SJSA1 (cell line): ENCODE measurements at places on chromosomes 13 and 19.

DNA sequence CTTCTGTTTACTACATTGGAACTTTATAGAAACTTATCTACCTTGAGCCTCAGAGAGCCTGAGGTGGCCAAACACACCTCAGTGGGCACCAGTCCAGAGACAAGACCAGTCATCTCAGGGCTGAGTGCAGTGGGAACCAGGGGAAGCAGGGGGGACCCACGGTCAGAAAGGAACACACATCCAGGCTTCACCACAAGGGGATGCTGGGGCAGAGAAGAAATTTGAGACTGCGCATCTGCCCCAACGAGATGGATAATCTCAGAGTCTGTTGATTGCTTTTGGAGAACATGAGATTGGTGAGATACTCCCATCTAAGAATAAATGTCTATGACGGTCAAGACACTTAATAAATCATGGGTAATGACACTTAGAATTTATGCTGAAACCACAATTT, 98.7 kb downstream of the DOCK9 start:
- DNase-seq: no peak

DNA sequence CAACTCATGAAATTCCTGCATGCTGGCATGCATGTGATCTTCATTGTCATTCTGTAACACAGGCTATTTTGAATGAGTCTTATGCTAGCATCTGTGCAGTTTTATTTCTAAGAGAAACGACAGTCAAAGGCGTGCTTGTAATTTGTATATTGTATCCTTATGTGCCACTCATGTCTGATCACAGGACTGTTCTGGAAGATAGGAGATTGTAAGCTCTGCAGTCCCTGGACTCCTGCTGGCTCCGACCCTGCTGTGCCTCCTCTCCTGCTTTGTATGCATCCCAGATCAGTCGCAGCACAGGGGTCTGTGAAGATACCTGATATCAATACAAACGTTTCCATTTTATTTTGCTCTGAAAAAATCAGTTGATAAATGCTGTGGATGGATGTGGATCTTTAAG, 653.1 kb downstream of the LIG4 start:
- no peak for DNase-seq

GRCh38 chr13:99363391-99363790, 56.2 kb upstream of the GPR183 start:
- peak; percentile 69 for DNase-seq

- no peak for DNase-seq
Observed at GRCh38 chr19:11540645-11541044, 2.0 kb downstream of the CNN1 start.

- DNase-seq: no peak
Observed at GRCh38 chr19:8115805-8116396, 33.5 kb downstream of the FBN3 start.

- DNase-seq: peak; percentile 84
Observed at GRCh38 chr13:106617561-106617960, 49.6 kb upstream of the ARGLU1 start.

DNA sequence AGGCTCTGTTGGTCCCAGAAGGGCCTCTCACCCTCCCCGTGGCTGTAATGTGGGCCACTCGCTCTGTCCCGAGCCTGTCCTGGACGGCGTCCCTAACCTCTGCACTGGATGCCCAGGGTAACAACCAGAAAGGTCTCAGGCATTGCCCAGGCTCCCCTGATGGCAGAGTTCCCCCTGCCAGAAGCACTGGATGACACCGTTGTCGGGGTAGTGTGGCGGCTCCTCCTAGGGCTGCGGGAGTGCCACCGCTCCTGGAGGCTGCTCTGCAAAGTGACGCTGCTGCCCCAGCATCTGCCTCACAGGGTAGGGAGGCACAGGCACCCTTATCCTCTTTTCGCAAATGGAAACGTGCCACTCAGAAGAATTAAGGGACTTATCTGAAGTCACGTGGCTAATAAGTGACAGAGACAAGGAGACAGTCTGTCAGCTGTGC, 32.0 kb downstream of the MPHOSPH8 start:
- DNase-seq: no peak

DNA sequence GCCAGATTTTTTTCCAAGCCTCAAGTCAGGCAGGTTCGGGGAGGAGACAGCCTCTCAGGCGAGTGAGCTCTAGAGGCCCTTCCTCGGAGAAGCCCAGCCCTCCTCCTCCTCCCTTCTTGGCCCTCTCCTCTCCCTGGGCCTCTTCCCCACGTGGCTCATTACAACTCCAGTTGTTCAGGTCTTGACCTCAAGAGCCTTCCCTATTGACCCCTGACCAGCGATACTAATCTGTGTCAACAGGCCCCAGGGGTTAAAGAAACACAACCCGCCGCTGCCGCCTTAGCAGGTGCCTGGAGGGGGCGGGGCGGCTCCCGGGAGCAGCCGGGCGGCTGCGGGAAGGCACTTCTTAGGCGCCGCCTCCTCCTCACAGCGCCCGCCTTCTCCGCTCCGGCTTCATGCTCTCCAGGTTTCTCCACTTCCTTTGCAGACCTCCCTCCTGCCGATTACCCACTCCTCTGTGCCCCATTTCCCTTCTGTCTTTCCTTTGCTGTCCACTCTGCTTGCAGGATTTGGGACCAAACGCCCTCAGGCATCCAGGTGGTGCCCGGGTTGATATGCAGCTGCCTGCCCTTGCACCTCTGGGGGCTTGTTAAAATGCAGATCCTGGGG, 51.0 kb downstream of the LYL1 start:
- no peak for DNase-seq

DNA sequence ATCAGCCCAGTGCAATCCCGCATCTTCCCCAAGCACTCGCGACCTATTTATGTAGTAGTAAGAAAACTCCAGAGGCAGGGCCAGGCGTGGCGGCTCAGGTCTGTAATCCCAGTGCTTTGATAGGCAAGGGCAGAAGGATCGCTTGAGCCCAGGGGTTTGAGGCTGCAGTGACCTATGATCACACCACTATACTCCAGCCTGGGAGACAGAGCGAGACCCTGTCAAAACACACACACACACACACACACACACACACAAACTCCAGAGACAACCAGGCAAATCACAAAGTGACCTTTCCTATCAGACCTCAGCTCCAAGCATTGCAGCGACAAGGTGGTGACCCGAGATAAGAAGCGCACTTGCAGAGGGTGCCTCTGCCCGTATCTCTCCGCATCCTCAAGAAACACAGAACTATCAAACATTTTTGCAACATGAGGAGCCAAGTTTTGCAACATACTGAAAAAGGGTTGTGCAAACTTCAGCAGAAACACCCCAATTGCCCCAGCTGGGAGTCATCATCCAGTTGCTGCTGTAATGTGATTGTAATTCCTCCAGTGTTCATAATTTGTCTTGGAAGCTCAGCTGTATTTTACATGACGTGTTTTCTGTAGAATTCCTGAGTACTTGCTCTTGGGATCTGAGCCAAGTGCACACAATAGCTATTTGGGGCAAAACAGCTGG, 8.7 kb upstream of the KLF2 start:
- peak; percentile 80 for DNase-seq

DNA sequence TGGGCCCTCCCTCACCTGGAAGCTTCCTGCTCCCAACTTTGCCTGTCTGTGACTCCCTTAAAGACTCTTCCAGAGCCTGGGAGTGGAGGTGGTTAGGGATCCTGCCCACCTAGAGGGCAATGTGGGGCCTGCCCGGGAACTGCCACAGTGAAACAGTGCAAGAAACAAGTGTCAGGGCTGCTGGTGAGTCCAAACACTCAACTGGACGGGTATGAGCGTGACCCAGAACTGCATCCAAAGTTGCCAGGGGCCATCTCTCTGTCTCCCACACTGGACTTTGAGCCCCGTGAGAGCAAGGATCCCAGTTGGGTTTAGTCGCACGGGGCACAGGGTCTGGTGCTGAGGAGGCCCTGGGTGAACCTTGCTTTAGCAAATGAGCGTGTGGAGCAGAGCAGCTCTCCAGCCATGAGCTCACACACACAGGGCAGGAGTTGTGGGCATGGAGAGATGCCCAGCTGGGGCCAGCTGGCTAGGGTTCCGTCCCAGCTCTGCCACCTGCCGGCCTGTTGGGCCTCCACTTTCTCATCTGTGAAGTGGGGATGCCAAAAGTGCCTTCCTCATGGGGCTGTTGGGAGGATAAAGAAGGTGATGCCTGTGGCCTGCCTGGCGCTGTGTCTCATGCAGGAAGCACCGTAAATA, 2.8 kb upstream of the NUMBL start:
- DNase-seq: no peak

GRCh38 chr13:79336966-79337365, 69.1 kb downstream of the RBM26 start:
- no peak for DNase-seq

- DNase-seq: no peak
Observed at GRCh38 chr13:100110269-100110668, 21.4 kb downstream of the PCCA start.

GRCh38 chr13:59538512-59538911, 625.2 kb downstream of the DIAPH3 start:
- no peak for DNase-seq

DNA sequence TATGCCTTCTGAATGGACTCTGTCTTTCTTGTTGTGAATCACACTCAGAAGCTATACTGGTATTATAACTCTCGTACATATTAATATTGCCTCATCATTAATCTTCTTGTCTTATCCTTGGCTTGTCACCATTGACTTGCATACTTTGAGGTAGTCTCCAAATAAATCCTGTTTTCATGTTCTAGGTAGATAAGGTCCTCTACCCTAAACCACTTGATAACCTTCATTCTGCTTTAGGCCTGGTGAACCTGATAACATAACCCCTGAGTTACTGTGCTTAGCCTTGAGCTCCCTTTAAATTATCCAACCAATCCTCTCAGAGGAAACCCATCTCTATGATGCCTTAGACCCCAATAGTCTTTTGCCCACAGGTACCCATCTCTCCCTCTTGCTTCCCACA, 1162.3 kb downstream of the SLITRK1 start:
- no peak for DNase-seq

- no peak for DNase-seq
Observed at GRCh38 chr19:37966211-37966661, 59.2 kb downstream of the SIPA1L3 start.

GRCh38 chr19:51766461-51766860, 5.5 kb downstream of the FPR2 start:
- no peak for DNase-seq

DNA sequence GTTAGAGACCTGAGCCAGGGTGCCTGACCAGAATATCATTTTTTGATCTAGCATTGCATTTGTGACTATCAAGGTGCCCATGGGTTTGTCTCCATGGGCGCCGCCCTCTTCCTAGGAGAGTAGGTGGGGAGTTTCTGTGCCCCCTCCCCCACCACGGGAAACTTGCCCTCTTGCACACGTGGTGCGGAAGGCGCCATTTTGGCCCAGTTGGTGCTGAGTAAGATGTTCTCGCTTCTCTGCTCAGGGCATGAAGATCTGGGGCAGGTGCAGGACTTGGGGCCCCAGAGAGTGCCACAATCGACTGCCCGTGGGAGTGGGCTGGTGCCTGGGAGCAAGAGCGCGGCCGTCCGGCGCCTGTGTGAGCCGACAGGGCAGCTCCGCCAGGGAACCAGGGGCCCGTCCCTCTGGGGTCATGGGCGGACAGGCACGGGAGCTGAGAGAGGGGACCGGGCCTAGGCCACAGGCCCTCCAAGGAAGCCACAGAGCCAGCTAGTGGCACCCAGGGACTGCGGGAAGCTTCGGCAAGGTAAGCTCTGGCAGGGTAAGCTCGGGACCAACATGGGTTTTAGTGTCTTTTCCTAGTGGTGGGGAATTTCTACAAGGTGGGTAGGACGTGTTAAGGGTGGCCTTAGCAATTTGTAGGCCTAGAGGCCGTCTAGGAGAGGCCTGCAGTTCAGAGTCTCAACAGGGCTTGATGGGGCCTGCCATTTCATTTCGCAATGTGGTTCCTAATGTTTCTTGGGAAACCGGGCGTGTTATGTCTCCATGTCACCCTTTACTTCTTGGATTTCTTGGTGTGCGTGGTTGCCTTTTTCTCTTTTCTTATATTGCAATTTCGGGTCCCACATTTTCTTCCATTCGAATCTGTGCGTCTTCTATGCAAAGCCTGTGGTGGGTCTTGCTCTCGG, 14.5 kb downstream of the SACS start:
- no peak for DNase-seq

DNA sequence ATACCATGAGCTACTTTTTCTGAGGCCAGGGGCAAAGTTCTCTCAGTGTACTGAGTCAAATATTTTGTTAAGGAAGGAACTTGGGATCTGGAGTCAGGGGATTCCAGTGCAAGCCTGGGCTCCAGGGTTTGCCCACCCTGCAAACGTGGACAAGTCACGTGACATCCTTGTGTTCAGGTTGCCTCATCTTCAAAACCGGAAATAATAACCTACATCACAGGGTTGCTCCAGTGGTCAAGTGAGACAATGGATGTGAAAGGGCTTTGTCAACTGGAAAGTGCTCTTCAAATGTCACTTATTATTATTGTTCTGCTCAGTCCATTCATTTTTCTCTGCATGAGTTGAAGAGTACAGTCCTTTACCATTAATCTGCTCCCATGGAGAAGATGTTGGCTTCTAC, 414.9 kb downstream of the COG6 start:
- no peak for DNase-seq

- no peak for DNase-seq
Observed at GRCh38 chr13:52934258-52934657, 85.8 kb upstream of the PCDH8 start.

DNA sequence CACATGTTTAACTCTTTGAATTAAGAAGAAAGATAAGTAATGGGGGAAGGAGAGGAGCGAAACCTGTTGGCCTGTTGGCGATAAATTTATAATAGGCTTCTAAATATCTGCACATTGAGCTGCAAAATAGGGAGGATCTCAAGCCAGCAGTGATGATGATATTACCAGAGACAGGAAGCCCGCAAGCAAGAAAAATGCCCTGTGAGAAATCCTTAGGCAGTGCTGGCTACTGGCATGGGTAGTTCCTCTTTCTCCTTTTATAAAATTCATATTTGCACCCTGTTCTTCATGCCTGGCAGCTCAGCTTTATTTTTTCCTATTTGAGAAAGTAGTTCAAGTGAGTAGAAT, 858 bp upstream of the USP12 start:
- DNase-seq: no peak

DNA sequence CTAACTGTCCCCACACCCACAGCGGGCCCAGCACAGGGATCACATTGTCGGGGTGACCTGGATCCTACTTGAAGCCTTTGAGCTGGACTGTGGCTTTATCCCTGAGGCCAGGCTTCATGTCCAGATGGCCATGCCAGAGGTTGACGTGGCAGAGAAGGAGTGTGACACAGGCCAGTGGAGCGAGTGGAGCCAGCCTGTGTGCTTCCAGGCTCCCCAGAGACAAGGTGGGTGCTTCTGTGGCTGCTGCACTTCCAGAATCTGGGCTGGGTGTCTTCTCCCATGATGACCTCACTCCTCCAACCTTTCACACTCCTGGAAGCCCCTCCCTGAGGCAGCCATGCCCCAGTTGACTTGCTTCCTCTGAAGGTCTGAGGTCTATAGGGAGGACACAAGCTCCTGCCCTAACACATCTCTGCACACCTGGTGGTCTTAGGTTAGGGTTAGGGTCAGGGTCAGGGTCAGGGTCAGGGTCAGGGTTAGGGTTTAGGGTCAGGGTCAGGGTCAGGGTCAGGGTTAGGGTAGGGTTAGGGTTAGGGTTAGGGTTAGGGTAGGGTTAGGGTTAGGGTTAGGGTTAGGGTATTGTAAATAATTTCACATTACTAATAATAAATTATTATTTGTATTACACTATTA, 13.1 kb upstream of the MZF1 start:
- no peak for DNase-seq
